Caco-2 (cell line): ENCODE measurements at places on chromosomes 6 and 20.

DNA sequence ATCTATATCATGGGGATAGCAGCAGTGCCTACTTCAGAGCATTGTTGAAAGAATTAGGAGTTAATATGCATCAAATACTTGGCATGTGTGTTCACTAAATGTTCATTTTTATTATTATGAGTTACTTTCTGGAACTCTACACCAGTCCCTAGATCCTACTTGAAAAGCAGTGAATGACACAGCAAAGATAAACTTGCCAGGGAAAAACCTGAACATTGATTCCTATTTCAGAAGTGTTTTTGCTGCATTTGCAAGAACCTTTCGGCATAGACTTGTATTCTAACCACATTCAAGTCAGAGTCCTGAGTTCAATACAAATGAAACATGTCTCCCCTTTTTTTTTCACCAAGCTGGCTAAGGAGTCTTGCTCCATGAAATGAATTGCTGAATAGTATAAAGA lies 187.4 kb upstream of the TAB2 start:
- no peak for DNase-seq

GRCh38 chr20:53748821-53749421 lies 155.3 kb upstream of the ZNF217 start:
- DNase-seq = no peak

DNA sequence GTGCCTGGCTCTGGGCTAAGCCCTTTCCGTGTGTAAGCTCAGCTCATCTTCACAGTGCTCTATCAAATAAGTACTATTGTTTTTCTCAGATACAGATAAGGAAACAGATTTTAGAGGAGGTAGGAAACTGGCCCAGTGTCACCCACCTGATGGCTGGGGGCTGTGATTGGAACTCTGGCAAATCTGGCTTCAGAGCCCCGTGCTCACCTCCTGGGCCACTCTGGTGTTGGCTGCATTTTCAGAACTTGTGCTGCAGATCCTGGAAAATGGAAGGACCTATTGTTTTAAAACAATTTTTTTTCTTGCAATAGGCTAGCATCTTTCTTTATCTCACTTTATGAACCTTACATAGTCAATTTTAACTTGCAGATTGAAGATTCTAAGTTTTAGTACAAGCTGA lies 5.7 kb downstream of the STX16 start:
- no peak for DNase-seq

DNA sequence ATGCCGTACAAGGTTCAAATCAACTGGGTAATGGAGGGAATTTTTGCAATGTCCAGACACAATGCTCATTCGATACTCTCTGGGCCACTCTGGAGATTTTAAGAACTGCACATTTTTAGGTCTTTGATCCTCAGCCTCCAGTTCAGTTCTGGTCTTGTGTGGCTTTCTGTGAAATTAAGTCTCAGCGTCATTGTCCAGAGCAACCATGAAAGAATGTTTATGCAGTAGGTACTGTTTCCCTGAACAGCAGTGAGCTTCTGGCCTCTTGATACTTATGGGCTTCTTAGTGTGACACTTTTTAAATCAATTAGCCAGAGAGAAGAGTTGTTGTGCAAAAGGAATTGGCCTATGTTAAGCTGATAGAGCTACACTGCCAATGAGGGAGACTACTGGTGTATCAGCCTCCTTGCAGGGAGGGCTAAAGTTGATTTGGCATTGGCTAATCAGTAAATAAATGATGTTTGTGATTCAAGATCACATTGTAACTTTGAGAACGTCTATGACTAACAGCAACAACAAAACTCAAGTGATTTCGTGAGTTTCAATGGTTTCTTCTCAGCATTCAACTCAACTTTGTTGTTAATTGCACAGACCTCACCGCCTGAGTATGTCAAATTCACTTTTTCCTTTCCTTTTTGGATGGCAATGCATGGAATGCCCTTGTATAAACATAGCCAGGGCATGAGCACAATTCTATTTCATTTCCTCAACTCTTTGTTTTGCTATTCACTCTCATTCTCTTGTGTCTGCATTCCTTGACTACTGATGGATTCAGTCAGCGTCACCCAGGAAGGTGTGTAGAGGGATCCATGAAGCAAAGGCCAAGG lies 85.1 kb downstream of the GJA1 start:
- no peak for DNase-seq

DNA sequence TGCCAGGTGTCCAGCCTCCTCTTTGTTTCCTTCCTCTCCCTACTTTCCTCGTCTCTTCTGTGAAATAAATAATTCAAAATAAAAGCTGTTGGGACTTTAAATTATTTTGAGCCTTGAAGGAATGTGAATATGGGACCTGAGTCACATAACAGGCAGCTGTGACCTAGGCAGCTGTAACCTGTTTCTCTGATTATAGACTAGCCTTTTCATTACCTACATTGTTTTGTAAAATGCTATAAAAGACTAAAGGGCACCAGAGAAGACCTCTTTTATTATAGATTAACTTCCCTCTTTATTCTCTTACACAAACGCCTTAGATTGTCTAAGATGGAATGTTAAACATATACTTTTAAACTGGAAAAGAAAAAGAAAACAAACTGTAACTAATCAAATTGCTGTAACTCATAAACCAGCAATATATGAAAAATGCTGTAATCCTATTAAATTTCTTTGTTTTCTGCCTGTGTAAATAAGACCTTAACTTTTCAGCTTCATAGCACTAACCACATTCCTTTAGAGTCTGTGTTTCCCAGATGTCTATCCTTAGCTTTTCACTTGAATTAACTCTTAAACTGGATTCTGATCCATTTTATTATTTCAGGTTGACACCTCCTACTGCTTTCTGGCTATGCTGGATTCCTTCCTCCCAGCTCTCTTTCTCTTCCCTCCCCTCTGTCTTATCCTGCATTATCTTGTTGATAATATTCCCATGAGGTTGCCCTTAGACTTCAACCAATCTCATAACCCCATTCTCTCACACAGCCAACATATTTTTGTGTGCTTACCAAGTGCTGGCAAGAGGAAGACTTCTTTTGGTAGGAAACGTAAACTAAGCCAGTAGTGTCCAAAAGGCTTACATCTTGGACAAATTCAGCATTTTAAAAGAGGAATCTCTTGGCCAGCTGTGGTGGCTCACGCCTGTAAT lies 69.2 kb downstream of the TPD52L1 start:
- no peak for DNase-seq

DNA sequence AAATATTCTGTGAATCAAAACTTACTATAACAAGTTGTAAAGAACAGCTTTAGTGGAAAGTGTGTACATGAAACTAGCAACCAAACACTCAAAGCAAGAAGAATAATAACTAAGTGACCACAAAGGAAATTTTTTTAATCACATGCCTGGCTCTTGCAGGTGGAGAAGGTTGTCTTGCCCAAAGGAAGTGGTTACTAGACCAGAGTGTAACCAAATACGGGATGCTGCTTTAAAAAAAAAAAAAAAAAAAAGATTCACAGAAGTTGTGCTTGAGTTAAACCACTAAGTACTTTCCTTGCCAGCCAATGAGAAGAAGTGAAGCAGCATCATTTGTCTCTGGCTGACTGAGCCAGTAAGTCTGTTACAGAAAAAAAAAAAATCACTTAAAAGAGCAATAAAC lies 19.1 kb upstream of the HLA-DQB1 start:
- no peak for DNase-seq
